NT2/D1 (cell line): ENCODE measurements at places on chromosomes 12 and 14.

DNA sequence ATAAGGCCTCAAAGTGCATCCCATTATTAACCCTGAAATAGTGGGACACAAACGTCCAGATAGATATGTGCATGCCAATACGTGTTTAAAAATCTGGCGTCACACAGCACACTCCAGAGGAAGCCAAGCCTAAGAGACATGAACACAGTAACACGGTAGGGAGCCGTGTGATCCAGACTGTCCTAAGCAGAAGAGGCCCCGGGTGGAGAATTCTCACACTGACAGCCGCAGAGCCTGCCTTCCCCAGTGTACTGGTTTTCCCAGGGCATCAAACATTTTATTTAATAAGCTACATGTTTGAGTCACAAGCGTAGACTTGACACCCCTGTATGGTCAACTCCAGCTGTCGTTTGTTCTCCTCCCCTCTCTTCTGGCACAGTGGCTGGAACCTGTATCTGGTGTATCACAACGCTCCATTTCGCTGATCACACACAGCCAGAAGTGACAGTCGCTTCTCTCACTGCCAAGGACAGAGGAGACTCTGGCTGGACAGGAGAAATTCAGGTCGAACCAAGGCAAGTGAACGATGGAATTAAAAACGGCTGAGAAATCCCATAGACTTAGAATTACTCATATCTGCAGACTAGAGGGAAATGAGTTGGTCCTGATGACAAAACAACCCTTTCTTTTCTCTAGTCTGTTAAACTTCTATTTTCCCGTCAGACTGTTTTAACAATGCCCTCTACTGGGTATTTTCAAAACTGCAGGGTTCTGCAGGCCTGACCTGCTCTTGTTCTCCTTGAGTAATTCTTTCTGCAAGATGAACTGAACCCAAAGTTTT lies 359.9 kb downstream of the RGS6 start:
- peak; percentile 43 for DNase-seq

GRCh38 chr12:25829192-25829591 lies 129.3 kb upstream of the RASSF8 start:
- DNase-seq: no peak

DNA sequence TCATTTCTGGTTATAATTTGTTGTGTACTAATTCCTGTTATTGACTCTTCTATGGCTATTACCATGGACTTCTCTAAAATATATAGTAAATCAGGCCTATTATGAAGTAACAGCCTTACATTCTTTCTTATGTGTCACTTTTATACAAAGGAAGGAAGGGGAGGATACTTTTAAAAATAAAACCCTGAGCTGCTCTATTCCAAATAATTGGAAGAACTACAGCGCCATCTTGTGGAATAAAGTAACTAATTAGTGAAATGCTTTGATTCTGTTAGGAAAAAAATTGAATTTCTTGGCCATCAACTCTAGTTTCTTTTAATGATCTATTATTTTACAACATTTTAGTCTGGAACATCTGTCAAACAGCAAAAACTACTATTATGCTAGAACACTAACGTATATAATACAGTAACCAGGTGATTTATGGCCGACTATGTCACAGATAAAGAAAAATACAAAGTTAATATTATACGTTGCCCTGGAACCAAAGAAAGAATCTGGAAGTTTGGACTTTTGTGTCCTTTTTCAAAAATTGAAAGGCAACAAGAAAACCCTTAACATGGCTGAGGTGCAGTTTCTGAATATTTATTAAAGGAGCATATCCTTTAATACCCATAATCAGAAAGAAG lies 55.0 kb upstream of the NELL2 start:
- peak; percentile 38 for DNase-seq

DNA sequence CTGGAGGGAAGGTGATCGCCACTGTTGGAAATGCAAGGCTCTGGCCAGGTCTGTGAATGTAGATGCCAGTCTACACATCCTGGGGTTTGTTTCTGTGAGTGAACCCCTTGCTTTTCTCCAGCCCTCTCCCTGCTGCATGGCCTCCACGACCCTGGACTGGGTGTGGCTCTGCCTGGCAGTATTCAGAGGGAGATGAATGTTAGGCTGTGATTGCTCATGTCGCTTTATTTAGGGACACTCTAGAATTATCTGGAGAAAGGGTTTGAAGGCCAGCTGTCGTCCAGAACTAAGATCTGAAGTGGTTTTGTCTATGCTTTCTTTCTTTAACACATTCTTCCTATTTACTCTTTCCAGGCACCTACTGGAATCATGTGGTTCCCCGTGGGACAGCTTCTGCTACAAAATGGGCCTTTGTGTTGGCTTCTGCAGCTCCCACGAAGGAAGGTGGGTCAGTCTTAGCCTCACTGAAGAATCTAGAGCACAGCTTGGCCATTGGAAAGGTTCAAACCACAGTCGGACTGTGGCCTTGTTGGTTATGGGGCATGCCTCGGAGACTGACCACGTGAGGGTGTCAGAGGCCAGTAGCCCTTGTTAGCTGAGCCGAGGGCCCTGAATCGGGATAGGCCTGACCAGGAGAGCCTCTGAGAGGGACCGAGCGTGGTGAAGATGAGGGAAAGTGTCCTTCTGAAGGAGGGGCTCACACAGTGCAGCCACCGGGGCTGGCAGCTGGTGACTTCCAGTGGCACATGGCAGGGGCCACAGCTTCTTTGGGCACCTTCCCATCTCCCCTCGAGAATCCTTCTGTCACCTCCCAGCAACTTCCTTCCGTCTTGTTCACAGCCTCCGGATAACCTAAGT lies 59.1 kb downstream of the ANKRD9 start:
- no peak for DNase-seq

DNA sequence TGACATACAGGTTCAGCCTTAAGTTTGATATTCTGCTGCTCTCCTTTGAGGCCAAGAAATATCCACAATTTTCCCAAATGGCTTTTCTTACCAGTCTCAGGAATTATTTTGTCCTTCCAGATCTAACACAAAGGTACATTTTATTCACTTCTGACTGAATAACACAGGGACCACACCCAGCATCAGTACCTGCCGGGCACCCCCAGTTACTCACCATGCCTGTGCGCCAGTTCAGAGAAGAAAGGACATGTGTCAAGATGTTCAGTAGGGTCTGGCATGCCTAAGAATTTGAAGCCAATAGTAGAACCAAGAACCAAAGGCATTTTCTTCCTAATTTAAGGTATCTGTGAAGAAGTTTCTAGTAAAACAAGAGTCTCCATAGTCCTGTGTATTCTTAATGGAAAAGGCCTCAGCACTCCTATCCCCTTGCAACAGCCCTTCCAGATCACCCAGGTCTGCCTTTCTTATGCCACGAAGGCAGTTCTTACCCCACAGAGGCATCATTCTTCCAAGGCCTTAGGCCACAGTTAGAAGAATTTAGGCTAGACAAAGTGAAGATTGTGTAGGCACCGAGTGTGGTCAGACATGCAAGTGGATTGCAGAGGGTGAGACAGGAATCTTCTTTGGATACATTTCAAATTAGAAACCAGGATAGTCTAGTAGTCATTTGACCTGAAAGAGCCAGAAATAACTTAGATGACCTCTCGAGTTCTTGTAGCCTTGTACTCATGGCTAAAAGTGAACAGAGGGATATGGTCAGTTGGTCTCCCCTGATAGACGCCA lies 140.1 kb upstream of the HIF1A start:
- no peak for DNase-seq
